ENCODE measurements at places on chromosomes 7 and 10. TPM values are rescaled to one million over a fixed set of nuclear protein-coding genes. Genes with fewer than 3 reads are reported as not detected.

GRCh38 chr7:111676167-111676566 lies 113.9 kb upstream of the IMMP2L start:
- DNase-seq, result no peak

Gene HOXA4
- 0.57 TPM for total RNA-seq

- DNase-seq, result peak; percentile 47
These were observed 10.4 kb upstream of the EIF3A start for GRCh38 chr10:119090968-119091367.

Gene MSMB
- not detected for total RNA-seq

DNA sequence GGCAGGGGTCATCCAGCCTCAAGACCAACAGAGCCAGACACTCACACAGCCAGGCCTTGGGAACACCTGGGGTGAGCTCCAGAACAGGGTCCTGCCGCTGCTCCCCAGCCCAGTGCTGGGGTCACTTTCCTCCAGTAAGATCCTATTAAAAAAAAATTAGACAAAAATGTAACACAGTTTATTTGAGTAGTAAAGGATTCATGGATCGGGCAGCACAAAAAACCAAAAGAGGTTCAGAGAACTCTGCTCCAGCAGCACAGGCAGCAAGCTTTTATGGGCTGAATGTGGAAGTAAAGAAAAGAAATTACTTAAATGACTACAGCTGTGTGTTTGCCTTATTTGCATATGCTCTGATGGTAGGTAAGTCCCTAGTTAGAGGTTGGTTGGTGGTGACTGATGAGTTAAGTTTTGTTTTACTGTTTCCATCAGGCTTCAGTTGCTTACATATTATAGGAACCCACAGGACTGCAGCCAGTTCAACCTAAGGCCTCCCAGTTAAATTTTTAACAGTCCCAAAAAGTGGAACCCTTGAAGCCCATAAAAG lies 80.5 kb upstream of the FGFR2 start:
- DNase-seq, result no peak

DNA sequence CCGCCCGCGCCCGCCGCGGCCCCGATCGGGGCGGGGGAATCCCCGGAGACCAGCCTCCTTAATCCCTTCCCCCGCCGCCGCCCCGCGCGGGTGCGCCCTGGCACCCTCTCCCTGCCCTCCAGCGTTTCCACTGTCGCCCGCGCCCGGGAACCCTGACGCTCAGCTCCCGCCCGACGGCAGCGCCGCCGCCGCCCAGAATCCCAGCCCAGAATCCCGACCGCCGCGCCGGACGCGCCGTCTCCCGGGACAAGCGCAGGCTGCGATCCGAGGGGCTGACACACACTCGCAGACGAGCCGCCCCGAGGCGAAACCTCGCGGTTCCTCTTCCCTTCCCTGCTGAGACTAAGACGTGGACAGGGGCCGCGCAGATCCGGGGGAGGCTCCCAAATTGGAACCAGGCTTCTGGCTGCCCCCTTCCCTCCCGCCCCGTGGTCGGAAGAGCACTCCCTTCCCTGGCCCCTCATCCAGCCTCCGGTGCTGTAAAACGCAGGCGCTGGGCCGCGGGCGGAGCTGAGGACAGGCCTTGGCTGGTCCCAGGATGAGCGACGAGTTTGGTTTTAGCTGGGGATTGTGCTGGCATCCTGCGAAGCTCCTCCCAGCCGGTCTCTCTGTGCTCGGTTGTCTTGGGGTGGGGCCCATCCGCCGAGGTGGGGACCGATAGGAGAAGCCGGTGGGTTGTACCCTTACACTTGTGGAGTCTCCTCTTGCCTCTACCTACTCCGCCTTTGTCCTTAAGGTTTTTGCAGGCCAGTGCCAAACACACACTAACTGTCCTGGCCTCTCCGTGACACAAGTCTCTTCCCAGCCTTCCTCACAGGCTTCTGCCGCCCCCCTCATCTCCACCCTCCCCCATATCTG lies 1.1 kb downstream of the MARVELD1 start:
- no peak for DNase-seq

DNA sequence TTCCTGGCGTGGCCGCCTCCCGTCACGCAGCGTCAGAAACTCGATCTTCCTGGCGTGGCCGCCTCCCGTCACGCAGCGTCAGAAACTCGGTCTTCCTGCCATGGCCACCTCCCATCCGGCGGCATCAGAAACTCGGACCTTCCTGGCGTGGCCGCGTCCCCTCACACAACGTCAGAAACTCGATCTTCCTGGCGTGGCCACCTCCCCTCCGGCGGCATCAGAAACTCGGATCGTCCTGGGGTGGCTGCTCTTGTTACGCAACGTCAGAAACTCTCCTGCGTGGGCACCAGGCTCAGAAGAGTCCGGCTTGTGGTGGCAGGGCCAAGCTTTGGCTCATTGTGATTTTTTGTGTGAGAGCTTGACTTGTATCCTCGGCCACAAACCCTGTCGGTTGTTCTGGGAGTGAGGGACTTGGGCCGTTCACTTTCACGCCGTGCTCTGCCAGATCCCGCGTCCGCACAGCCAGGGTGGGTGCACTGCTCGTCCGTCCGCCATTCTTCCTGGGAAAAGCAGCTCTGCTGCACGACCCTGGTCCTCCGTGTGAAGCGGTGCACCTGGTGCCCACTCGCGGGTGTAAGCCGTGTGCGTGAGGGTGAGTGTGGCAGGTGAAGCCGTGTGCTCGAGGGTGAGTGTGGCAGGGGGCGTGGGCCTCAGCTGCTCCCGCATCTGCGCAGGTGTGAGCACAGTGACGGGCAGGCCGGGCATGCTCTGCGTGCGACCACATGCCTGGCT lies 49.4 kb upstream of the SUN1 start:
- no peak for DNase-seq

Gene OAT
- 71.9 TPM for total RNA-seq

DNA sequence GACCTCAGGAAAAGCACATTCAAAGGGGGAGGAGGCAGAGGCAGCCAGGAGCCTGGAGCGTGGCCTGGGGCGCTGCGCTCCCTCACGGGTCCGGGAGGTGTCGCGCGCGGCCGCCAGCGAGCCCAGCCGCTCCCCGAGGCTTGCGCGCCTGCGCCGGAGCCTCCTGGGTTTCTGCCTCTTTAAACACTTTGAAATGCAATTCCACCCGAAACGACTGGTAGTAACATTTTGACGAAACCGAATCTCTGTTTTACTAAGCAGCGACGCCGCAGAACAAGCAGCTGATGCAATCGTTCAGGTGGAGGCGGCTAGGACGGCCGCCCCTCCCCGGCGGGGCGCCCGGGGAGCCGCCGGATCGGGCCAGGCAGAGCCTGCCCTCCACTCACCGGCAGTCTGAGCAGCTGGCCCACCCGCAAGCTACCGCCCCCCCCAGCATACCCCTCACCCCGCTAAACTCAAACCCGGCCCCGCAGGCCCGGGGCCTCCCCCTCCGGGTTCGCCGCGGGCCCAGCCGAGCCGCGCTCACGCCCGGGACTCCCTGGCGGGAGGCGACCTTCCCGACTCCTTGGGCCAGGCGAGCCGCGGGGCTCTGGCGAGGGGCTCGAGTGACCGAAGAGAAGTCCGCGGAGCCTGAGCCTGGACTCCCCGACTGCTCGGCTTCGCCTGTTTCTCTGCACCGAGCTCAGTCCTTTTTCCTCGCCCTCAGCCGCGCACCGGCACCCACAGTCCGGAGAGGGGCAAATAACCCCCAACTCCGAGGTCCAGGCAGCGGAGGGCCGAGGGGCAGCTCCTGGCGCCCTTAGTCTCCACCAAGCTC lies 3.2 kb downstream of the MKX start:
- peak; percentile 56 for DNase-seq

Gene EGR2
- 0.32 TPM for total RNA-seq

- no peak for DNase-seq
These were observed 473.7 kb upstream of the PODXL start for GRCh38 chr7:132030086-132030568.

DNA sequence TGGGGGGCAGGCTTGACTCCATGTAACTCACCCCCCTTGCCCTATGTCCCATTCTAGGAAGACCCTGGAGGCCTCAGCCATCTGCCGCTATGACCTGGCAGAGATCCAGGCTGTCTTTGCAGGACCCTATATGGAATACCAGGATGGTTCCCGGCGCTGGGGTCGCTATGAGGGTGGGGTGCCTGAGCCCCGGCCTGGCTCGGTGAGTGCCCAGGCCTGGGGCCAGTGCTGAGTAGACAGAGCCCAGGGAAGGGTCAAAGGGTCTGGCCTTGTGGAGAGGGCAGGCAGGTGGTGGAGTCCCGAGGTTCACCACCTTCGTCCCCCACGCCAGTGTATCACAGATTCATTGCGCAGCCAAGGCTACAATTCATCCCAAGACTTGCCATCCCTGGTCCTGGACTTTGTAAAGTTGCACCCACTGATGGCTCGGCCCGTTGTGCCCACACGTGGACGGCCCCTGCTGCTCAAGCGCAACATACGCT lies 7.5 kb downstream of the MRPL43 start:
- no peak for DNase-seq

GRCh38 chr7:44617225-44617890 lies 10.9 kb downstream of the OGDH start:
- no peak for DNase-seq

DNA sequence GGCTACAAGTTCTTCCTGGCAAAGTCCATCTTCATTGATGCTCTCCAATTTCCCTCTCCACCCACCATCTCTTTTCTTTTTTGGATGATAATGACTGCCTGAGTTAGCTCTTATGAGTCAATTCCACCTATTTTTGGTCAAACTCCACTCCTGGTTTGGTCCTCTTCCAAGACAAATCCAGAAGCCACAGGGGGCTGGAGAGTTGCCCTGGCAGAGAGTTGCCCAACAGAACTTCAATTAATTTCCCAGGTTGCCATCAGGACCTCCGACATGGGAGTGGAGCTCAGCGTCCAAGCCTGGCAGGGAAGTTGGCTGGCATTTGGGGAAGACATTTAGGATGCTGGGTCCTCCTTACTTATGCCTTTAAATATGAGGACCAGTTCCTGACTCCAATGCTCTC lies 29.2 kb upstream of the KCNMA1 start:
- no peak for DNase-seq

DNA sequence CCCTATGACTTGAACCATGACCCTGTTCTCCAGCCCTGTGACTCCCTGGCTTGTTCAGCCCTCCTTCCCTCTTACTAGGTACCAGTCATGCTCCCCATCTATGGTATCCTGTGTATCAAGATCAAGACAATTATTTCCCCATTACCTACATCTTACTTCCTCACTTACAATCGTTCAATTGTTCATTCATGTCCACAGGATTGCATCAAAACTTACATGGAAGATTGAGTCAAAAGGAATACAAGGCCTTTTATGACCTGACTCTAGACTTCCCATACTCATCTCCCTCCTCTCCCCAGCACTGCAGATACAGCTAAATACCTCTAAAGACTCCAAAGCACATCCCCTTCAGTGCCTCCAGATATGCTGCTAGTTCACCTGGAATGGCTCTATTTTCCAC lies 109.2 kb downstream of the CTTNBP2 start:
- DNase-seq, result no peak

DNA sequence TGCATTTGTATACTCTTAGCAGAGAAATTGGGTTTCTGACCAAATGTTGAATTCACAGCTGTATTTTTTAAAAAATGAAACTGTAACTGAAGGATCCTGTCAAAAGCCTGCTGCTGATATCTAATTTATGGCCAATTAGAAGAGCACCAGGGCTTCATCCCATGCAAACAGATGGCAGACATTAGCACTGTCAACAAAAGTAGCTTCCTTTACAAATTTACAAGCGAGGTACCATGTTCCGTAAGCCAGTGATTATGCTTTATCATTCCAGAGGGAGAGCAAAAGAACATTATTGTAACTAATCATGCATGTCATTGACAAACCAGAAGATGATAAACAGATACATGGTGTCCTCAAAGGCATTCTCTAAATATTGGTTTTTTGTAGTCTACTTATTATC lies 177.2 kb upstream of the DKK1 start:
- no peak for DNase-seq

Gene LSM5
- total RNA-seq, result 145 TPM

Gene PIP4K2A
- 25.1 TPM for total RNA-seq

DNA sequence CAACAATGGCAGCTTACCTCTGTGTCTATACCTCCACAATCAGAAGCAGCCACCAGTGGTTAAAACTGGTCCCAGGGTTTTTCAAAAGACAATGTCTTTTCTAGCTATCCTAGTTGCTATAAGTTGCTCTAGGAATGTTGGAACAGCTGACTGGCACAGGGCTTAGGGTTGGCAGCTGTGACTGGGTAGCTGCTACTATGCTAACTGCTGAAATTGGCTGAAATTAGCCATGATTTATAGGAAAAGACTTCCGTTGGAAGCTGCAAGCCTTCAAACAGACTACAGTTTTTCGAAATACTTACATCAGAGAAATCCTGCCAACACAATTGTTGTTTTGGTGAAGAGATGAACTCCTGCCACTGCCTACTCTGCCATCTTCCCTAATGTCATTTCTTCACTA lies 102.3 kb downstream of the MKX start:
- no peak for DNase-seq

- no peak for DNase-seq
These were observed 3.8 kb upstream of the DUSP5 start for GRCh38 chr10:110493832-110494426.

Gene ELN
- not detected for total RNA-seq

Data from NCI-H460 (cell line).